ENCODE measurements at places on chromosomes 1 and 21. TPM values are rescaled to one million over a fixed set of nuclear protein-coding genes. Genes with fewer than 3 reads are reported as not detected.

Gene HDGF
- 184 TPM for total RNA-seq

Gene TSPAN2
- 0.68 TPM for total RNA-seq

Gene LMX1A
- total RNA-seq: not detected

Gene NPHS2
- total RNA-seq: not detected

DNA sequence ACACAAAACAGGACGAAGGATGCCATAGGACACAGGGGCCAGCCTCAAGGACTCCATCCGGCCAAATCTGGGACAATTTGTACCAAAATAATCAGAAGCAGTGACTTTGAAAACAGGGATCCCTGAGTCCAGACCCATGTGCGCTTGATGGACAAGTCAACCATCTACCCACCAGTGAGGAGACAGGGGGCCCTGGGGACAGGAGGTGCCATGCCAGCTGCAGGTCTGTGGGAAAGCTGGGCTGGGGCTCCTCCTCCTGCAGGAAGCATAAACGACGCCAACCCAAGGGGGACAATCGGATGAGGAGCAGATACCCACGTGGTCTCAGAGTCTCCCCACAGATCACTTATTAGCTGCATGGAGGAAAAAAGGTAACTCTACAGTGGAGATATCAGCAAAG lies 50.6 kb downstream of the NPHP4 start:
- DNase-seq: no peak

DNA sequence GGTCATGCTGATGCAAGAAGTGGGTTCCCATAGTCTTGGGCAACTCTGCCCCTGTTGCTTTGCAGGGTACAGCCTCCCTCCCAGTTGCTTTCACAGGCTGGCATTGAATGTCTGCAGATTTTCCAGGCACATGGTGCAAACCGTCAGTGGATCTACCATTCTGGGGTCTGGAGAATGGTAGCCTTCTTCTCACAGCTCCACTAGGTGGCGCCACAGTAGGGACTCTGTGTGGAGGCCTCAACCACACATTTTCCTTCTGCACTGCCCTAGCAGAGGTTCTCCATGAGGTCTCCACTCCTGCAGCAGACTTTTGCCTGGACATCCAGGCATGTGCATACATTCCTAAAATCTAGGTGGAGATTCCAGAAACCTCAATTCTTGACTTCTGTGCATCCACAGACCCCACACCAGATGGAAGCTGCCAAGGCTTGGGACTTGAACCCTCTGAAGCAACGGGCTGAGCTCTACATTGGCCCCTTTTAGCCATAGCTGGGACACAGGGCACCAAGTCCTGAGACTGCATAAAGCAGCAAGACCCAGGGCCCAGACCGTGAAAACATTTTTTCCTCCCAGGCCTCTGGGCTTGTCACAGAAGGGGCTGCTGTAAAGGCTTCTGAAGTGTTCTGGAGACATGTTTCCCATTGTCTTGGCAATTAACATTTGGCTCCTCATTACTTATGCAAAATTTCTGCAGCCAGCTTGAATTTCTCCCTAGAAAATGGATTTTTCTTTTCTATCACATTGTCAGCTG lies 466.2 kb upstream of the PBX1 start:
- DNase-seq: no peak

- no peak for DNase-seq
Measured at GRCh38 chr1:87314091-87314490, 14.6 kb upstream of the LMO4 start.

DNA sequence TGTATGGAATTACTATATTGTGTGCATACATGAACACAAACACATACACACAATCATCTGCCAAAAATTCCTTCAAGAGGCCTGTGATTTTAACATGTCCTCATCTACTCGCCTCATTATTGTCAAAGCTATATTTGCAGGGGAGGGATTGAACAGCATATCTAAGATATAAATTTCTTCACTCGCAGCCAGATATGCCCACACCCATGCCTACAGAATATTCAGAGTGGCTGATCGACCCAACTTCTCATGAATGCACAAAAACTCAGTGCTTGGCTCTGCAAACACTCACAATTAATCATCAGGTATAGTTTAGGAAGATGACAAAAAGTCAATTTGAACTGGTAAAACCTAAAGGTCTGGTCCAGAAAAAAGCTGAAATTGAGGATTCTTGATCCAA lies 25.1 kb upstream of the CCN1 start:
- no peak for DNase-seq

DNA sequence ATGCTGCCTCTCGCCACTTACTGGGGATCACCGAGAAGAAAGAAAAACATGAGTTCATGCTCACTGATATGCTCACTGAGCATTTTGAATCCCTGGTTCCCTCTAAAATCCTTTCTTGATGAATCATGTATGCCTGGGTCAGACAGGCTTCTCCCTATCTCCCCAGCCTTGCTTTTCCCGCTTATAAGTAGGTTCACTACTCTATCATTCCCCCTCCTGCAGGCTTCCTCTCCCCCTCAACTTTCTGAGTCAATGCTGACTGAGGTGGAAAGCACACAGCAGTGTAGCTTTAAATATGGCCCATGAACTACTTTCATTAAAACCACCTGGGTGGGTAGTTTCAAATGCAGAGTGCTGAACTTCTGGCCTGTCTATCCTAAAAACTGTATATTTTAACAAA lies 41.7 kb downstream of the FMO4 start:
- DNase-seq: no peak

DNA sequence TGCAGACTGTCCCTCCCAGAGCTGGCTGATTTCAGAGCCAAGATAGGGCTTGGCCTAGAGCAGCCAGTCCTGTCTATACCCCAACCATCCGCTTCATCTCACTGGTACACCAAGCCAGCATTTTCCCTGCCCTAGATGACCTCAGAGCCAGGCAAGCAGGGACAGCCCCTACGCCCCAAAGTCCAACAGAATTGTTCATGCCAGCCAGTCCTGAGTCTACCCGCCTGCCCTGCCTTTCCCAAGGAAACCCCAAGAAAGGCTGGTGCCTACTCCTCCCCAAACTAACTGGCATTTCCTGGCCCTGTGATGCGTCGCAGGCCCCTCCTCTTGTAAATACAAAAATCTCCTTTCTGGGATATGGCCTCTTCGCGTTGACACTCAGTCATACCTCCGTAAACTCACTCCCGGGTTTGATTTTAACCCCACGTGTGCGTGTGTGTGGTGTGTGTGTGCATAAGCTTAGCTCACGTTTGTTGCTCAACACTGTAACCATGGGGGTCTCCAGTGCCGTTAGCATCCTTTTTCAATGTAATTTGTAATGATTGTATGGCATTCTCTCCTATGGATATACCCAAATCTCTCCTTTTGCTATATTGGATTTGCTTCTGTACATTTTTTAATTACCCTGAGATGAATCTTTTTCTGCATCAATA lies 75.3 kb downstream of the SIK1 start:
- no peak for DNase-seq

Measured in glomerular endothelial cell (primary cell).